IMR-90 (cell line): ENCODE measurements at places on chromosomes 11 and 22. TPM values are rescaled to one million over a fixed set of nuclear protein-coding genes. Genes with fewer than 3 reads are reported as not detected.

GRCh38 chr11:111733611-111734088 lies 32.5 kb downstream of the PPP2R1B start:
- no peak for DNase-seq

ALG8 gene
- total RNA-seq, result 27.8 and 53.0 TPM in 2 replicates

GRCh38 chr11:90500922-90501568 lies 278.2 kb upstream of the CHORDC1 start:
- no peak for DNase-seq

CDCA5 gene
- 9.1 and 10.0 TPM in 2 replicates for total RNA-seq

IGSF22 gene
- total RNA-seq, result not detected in 2 replicates

GRCh38 chr11:85903406-85903805 lies 48.2 kb downstream of the CCDC83 start:
- DNase-seq, result no peak

FAM227A gene
- total RNA-seq, result 1.1 and 1.3 TPM in 2 replicates

- peak; percentile 51 for DNase-seq
These were observed 304.3 kb upstream of the NCAM1 start for GRCh38 chr11:112656772-112657428.

HEPHL1 gene
- total RNA-seq, result under 0.01 TPM in 1 of 2 replicates, not detected in the other

GRCh38 chr11:3853545-3853842 lies 2.0 kb upstream of the STIM1 start:
- no peak for DNase-seq

GRCh38 chr22:44341431-44342346 lies 28.9 kb upstream of the SHISAL1 start:
- DNase-seq, result peak; percentile 69

ANGPTL5 gene
- total RNA-seq, result not detected in 2 replicates

DNA sequence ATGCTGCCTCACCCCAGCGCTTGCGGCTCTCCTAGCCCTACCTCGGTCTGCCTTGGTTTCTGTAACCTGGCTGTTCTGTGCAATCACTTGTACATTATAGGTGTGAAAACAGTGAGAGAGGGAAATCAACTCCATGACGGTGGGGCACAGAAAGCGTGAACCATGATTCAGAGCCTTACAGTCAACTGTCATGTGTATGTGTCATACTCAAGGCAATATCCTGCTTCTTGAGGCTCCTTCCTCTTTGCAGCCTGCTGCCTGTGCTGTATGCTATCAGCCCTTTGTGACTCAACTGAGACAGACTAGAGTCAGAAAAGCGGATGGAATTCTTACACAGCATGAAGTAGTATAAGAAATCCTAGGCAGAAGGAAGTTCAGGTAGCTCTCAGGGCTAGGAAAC lies 2.1 kb downstream of the NRIP3 start:
- peak; percentile 95 for DNase-seq

CABP4 gene
- not detected in 2 replicates for total RNA-seq

DNA sequence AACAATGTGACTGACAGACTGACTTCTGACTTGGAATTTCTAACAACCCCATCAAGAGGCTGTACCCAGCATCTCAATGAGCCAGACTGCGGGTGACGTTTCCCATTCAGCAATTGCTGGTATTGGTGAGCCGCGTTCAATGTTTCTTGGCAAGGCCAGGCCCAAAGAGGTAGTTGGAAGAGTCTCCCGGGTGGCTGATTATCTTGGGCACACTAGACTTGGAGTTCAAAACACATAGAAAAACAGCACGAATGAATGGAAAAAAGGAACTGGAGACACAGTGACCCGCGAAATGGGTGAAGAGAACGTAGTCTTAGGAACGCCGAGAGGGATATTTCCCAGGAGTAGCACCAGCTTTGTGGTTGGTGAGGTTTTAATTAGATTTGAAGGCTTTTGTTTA lies 115.7 kb downstream of the RPS6KA4 start:
- no peak for DNase-seq

PRR33 gene
- not detected in 2 replicates for total RNA-seq

DNA sequence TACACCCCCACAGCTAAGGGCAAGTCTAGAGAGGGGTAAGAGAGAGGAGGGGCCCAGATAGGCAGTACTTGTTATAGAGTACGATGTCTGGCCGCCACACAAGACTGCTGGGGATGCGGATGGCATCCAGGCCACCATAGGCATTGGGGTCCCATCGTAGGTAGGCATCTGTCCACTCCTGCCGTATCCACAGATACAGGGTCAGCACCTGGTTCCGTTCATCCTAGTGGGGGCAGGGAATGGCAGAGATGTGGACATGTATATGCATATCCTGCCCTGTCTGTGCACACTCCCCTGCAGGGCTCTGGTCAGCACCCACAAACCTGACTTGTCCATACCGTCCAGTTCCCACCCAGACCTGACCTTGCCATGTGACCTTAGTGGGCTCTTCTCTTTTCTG lies 2.1 kb downstream of the CHRNA10 start:
- DNase-seq, result no peak

DNA sequence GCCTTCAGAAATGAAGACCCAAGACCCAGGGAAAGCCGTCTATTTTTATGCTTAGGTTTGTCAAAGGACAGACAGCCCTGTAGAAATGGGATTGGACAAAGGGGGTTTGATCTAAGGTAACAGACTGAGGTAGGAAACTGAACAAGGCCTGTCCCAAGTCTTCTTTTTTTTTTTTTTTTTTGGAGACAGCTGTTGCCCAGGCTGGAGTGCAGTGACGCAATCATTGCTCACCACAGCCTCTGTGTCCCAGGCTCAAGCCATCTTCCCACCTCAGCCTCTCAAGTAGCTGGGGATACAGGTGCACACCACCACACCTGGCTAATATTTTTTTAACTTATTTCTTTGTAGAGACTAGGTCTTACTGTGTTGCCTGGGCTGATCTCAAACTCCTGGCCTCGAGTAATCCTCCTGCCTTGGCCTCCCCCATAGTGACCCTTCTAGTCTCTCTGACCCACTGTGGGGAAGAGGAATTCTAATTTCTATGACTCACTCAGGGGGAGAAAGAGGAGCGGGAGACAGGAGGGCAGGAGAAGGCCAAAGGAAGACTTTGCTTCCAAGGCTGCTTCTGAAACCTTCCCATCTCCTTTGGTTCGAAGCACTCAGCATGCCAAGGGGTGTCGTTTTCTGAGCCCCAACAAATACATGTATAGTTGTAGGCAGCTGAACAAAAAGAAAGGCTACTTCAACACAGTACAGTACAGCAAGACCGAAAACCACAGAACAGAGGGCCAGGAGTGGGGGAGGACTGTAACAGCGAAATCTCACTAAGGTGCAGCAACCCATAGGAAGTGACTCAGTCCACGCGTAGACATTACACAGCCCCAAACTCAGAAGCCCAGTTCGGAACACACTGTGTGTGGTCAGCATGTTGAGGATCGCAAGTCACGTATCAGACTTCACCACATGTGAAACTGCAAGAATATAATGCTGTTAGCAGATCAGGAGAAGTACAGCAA lies 872 bp downstream of the TMA7B start:
- DNase-seq, result peak; percentile 98

- DNase-seq, result no peak
These were observed 151.8 kb upstream of the CCDC90B start for GRCh38 chr11:83437939-83438338.

DNA sequence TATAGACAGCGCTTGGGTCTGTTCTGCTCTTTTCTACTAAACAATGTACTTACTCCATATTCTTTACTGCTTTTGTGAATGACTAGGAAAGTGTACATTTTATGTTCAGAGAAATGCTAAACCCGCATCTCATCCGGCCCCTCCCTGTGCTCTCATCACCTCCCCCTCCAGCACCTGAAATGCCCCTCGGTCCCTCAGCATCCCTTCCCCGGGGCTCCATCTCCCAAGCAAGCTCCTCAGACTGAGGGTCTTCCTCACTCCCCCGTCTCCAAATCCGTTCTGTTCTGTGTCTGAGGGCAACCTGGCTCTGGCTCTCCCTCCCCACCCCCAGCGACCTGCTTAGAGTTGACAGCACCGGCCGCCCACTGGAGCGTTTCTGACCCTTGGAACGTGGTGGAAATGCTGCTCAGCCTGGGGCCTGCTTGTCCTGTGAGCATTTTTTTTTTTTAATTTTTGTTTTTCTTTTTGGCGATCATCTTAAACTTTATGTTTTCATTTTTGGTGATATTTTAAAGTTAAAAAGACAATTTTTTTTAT lies 1.4 kb downstream of the SELENOO start:
- no peak for DNase-seq
